ENCODE measurements at places on chromosomes 11 and 22.
A peak's percentile ranks its signal among the peaks of the same experiment; 100 is the strongest.

DNA sequence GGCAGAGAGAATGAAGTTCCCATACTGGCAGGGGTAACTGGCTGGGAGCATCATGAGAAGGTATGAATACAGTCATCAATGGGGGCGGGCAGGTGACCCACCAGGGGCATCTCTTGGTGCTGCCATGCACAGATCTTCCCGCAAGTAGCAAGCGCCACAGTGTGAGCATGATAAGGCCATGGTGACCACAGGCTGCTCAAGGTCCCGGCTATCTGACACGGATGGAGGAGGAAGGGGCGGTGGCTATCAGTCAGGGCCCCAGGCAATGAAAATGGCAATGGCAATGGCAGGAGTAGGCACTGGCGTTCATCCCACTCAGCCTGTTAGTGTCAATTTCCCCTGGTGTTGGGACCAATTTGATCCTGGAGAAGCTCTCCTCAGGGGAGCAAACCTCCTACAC is 21.6 kb downstream of the ASCL2 start:
- no peak for DNase-seq

- DNase-seq: no peak
Measured at GRCh38 chr22:49100773-49101172, 726.9 kb downstream of the BRD1 start.

- DNase-seq: peak; percentile 22
Measured at GRCh38 chr11:1181420-1181819, 23.7 kb downstream of the MUC5AC start.

DNA sequence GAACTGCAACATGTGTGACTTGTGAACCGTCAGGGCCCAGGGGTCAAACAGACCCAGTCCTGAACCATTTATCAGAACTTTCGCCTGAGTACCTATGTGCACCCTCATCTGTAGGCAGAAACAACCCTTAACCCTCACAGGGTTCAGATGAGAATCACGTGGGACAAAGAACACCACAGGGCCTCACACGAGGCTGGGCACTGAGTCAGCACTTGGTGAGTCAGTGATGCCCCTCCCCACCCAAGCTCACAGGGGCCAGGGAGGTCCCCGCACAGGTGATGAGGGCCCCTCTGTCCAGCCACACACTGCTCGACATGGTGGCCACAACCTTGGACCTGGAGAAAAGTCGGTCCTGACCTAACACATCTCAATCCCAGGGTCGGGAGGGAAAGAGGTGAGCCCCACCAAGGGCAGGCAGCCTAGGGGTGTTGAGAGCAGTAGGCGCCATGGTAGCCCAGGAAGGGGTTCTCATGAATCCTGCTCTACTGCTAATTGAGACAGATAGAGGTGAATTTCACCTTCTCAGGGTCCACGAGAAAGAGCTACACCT is 176.4 kb downstream of the SHANK2 start:
- DNase-seq: no peak

DNA sequence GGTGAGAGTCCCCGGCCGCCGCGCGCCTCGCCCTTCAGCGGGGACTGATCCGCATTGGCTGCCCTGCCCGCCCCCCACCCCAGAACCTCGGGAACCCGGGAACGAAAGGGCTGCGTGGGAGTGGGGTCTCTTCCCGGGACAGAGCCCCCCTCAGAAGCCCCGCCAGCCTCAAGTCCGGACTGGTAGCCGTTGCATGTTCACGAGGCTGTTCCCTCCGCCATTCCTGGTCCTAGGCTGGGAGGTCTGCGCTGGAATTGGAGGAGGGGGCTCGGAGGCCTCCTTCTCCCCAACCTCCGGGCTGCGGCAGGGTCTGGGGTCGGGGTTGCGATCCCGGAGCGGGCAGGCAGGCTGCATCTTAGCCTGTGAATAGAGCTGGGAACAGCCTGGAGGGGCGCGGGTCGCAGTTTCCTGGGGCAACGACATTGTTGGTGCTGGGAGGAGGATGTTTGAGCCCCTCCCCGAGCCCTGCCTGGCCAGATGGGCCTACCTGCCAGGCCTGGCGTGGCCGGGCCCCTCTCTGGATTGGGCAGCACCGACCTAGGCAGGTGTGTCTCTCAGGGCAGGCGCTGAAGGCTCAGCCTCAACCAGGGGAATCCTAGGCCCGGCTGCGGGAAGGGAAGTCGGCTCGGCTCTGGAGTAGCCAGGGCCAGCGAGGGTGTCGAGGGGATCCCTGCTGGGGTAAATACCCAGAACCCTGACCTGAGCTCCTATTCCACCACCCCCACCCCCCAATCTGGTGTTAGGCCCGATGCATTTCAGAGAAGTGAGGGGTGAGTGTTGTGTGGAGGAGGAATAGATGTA is 670 bp downstream of the MAPK8IP1 start:
- no peak for DNase-seq

DNA sequence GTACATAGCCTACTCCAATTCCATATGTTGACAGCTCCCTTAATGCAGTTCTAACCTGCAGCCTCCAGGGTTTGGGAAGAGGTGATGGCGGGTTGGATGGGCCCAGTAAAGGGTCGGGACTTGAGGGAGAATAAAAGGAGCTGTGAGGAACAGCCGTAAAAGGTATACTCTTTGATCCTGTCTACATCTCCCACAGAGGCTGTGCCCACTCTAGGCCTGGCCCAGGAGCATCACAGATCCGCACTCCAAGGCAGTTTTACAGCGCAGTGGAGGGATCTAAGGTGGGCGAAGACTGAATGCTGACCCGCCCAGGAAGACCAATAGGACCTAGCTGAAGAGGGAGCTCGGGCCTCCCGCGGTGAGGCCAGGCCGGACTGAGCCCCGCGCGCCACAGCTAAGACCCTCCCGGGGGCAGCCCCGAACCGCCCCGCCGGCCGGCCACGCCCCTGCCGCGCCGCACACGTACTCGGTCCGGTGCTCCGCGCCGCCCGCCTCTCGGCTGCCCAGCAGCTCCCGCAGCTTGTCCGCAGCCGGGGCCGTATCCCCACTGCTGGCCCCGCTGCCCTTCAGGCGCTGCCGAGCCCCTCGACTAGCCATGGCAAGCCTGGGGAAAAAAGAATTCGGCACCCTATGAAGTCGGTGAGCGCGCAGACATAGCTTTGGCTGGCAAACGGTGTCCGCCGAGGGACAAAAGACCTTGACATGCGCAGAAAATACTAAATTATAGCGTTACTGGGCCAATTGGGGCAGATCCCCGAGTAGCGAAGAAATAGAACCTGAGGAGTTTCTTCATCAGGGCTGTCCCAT is at the start of gene ALG9:
Gene ALG9, minus strand, starts transcription at position 696 of the 807 bp plus-strand sequence. Its CDS starts 99 bp downstream, at position 597.
- DNase-seq: peak; percentile 88
